ENCODE measurements at places on chromosomes 3 and 15. TPM values are rescaled to one million over a fixed set of nuclear protein-coding genes. Genes with fewer than 3 reads are reported as not detected.

DNA sequence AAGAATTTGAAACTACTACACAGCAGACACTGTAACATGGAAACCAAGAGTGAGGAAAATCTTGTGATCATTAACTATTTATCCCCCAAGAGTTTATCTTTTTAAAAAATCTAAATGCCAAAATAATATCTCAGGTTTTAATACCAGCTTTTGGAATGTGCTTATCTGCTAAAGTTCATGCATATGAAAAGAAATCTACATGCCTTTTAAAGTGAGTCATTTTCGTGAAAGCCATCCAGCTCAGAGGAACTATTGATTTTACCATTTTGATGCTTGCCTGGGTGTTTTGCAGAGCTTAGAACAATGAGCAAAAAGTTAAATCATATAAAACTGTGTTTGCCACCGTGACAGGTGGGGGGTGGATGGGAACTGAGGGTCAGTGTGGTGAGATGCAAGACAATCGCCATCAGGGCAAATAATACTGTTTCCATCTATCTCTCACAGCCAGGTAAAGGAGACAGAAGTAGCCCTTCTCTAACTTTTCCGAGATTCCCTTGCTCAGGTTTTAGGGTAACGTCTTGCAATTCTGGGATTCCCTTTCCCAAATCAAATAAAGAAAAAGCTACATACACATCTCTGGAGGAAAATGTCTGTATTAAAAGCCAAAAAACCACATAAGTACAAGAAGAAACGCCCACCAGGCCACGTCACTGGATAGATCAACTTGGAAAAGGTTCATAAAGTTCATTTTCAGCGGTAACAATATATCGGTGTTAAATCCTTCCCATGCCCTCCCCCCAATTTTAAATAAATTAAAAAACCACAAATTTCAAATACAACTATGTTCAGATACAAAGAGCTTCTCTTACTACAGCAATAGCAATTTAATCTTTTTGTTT, 2.0 kb downstream of the TMEM158 start:
- no peak for DNase-seq

DNA sequence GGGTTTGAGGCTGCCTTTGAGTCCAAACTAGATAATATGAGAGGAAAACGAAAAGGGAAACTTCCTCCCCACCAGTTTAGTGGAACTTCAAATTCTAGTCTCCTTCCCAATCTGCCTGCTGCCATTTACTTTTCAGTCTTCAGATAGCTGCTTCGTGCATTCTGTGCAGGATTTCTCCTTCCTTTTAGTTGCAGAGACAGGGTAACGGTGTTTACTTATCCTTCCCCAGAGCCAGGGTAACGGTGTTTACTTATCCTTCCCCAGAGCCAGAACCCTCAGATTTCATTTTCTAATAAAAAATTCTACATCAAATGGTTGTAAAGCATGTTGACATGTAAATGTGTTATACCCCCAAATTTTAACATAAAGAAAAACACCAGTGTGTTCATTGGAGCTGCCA, 282.6 kb downstream of the VPS13C start:
- DNase-seq, result no peak

DNA sequence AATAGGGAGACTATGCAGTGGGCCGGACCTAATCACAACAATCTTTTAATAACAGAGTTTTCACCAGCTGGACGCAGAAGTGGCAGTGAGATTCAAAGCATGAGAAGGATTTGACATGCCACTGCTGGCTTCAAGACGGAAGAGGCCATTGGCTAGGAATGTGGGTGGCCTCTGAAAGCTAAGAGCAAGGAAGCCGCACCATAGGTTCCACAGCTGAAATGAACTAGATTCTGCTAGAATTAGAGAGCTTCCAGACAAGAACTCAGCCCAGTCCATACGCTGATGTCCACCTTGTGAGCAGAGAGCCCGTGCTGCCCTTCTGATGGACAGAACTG, 6.9 kb upstream of the NCBP2 start:
- no peak for DNase-seq

DNA sequence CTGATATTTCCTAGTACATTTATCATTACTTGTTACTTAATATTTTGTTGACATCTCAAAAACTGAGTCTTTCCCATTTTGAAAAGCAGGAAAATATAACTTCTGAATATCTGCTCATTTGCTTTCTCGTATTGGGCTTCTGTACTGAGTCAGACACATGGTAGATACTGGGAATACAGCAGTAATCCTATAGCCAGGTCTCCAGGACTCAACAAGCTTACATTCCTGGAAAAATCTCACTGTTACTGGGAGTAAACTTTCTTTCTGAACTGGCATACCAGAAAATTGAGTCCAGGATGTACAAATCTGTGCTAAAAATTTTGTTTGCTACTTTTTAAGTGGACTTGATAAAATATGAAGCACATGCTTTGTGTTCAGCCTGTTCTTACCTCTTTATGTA, 240.4 kb downstream of the RBMS3 start:
- no peak for DNase-seq

GRCh38 chr15:68187559-68187958, 17.6 kb downstream of the CALML4 start:
- no peak for DNase-seq

- DNase-seq, result no peak
Measured at GRCh38 chr3:39469258-39469657, 1.8 kb downstream of the MOBP start.

DNA sequence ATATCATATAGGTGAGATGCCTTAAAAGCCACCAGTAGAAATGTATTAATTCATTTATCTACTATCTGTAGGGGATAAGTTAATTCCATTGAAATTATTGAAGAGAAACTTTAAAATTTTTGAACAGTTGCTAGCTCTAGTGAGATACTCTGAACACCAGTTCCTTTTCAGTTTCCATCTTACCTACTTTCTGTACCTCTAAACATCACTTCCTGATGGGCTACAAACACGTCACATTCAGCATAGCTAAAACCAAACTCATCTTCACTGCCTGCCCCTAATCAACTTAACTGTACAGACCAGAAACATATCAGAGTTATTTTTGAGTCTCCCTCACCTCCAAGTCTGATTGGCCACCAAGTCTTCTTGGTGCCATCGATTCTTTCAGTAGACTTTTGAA, 88.9 kb downstream of the FEZF2 start:
- DNase-seq, result no peak

DNA sequence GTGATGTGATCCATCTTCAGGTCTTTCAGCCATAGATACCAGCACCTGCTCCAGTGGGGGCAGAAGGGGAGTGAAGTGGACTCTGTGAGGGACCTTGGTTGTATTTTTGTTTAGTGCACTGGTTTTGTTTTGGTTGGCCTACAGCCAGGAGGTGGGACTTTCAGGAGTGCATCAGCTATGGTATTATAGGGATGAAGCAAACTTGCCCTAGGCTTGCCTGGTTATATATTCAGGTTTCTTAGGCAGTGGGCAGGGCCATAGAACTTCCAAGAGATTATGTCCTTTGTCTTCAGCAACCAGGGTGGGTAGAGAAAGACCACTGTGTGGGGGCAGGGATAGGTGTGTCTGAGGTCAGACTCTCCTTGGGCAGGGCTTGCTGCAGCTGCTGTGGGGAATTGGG, 337.3 kb upstream of the SGO1 start:
- no peak for DNase-seq

DNA sequence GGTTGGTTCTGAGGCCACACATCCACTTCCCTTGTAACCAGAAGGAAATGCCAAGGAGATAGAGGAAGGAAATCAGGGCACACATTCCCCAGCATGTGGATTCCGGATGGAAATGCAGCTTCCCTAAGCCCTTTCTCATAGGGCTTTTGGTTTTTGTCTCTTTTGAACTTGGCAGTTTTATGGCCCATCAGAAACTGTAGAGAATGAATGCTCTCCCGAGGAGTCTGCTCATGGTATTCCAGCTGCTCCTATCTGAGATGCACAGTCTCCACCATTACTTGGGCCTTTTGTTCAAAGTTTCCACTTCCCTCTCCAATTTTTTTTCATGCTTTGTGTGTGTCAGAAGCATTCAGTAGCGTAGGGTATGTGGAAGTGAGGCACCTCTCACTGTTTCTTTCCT, 21.2 kb downstream of the XYLB start:
- no peak for DNase-seq

FETUB gene
- not detected for total RNA-seq

CRYGS gene
- 1.7 TPM for total RNA-seq

NMNAT3 gene
- 5.5 TPM for total RNA-seq

SRGAP3 gene
- 1.3 TPM for total RNA-seq

TMEM266 gene
- not detected for total RNA-seq

PP2D1 gene
- not detected for total RNA-seq

PRR20G gene
- total RNA-seq, result not detected

MITF gene
- total RNA-seq, result 0.25 TPM

HRG gene
- total RNA-seq, result not detected

IQCH gene
- total RNA-seq, result 1.3 TPM

ITGA11 gene
- 1.7 TPM for total RNA-seq
